Keratinocyte (primary cell): ENCODE measurements at places on chromosomes 4 and X. TPM values are rescaled to one million over a fixed set of nuclear protein-coding genes. Genes with fewer than 3 reads are reported as not detected.

The S100P gene
- 0.68 to 2.3 TPM (median 1.7 TPM) in 3 replicates for polyA plus RNA-seq

- H3K27me3 ChIP-seq, result no peaks in the 10 kb centered on the region
- H3K36me3 ChIP-seq, result no peaks in the 10 kb centered on the region
- DNase-seq, result no peak
Observed at GRCh38 chrX:41728125-41728524, 4.1 kb downstream of the GPR82 start.

DNA sequence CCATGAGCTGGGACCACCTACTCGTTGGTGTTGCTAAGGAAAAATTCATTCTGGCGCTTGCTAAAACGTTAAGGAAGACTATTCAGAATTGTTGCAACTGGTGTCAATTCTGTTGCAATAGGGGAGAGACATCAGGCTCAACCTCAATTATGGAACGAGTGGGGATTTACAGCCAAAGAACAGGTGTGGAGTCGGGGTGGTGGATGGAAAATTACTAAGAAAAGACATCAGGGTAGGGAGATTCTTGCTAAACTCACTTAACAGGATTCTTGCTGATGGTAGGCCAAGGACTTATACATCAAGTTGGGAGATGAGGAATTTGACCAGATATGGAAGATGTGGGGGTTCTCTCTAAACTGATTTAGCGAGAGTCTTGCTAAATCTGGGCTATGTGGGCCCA lies 139.7 kb downstream of the TENM3 start:
- H3K4me3 ChIP-seq, result no peak overlapping the region
- DNase-seq, result no peak
- no peaks in the 10 kb centered on the region for H3K27me3 ChIP-seq
- H3K36me3 ChIP-seq, result no peaks in the 10 kb centered on the region

- no peaks in the 10 kb centered on the region for H3K27me3 ChIP-seq
- no peak overlapping the region for H3K4me3 ChIP-seq
- no peaks in the 10 kb centered on the region for H3K36me3 ChIP-seq
- DNase-seq, result no peak
- H3K4me1 ChIP-seq, result no peaks in the 10 kb centered on the region
- no peak overlapping the region for H3K27ac ChIP-seq
Observed at GRCh38 chr4:41594432-41594831, 56.5 kb downstream of the LIMCH1 start.

The CCNB3 gene
- 0.72 to 0.98 TPM (median 0.74 TPM) in 3 replicates for polyA plus RNA-seq

The VCX gene
- polyA plus RNA-seq, result not detected in 3 replicates

The GAGE12J gene
- polyA plus RNA-seq, result not detected in 3 replicates

DNA sequence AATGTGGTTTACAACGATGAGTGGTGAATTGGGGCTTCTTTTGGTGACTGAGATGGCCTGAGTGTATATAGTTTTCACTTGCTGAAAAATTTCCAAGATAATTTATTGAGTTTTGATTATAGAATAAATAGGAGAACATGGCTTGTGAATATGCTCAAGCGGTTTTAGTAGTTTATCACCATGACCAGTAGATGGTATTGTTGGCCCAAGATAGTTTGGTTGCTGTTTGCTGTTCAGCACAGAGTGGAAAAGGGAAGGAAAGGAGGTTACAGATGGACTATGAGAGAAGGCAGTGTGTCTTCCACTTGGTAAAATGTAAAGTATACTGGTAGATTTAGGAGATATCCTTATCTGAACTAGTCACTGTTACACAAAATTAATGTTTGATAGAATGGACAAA lies 55.8 kb upstream of the POU4F2 start:
- no peaks in the 10 kb centered on the region for H3K27me3 ChIP-seq
- no peaks in the 10 kb centered on the region for H3K36me3 ChIP-seq
- DNase-seq, result no peak
- no peaks in the 10 kb centered on the region for H3K4me1 ChIP-seq
- H3K4me3 ChIP-seq, result no peak overlapping the region

- peaks cover 10% of the 10 kb centered on the region for H3K4me1 ChIP-seq
- H3K27me3 ChIP-seq, result no peaks in the 10 kb centered on the region
- no peak overlapping the region for H3K4me3 ChIP-seq
Observed at GRCh38 chrX:49164589-49165360, 2.2 kb downstream of the MAGIX start.

DNA sequence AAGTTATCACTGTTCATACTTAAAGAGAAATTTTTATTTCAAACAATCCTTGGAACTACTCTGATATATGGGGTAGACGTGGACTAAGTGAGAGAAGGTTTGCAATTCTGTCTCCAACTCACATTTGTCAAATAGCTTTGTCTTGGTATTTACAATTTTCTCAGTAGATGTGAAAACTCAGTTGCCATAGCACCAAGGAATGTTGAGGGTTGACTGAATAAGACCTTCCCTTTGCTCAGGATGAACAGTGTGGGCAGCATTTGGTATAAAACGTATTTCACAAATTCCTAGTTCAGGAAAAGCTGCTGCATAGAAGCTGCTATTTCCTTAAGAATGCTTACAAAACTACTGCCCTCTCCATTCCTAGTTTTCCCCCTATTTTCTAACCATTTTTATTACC lies 399.5 kb downstream of the NKX6-1 start:
- no peak overlapping the region for H3K27ac ChIP-seq
- no peak for DNase-seq
- no peaks in the 10 kb centered on the region for H3K27me3 ChIP-seq
- no peak overlapping the region for H3K4me3 ChIP-seq

DNA sequence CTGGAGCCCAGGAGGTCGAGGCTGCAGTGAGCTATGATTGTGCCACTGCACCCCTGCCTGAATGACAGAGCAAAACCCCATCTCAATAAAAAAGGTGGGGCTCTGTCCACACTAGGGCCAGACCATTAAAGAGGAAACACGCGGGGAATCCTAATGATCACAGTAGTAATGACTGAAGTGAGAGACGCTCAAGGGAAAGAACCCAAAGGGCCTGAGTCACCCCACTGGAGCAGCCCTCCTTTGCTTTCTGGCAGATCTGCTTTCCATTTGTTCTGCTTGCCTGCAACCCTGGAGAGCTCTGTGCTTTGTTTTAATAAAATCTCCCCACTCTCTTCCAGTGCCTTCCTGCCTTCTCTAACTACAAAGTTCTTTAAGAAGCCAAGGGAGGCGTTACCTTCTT lies 5.0 kb downstream of the TFDP3 start:
- H3K27me3 ChIP-seq, result no peaks in the 10 kb centered on the region
- H3K36me3 ChIP-seq, result no peaks in the 10 kb centered on the region
- DNase-seq, result no peak
- no peak overlapping the region for H3K27ac ChIP-seq
- H3K4me1 ChIP-seq, result no peaks in the 10 kb centered on the region

- no peaks in the 10 kb centered on the region for H3K36me3 ChIP-seq
- no peaks in the 10 kb centered on the region for H3K27me3 ChIP-seq
- peaks cover 11% of the 10 kb centered on the region for H3K4me1 ChIP-seq
- DNase-seq, result no peak
- H3K4me3 ChIP-seq, result no peak overlapping the region
Observed at GRCh38 chr4:139986689-139987501, 167.1 kb downstream of the MAML3 start.

DNA sequence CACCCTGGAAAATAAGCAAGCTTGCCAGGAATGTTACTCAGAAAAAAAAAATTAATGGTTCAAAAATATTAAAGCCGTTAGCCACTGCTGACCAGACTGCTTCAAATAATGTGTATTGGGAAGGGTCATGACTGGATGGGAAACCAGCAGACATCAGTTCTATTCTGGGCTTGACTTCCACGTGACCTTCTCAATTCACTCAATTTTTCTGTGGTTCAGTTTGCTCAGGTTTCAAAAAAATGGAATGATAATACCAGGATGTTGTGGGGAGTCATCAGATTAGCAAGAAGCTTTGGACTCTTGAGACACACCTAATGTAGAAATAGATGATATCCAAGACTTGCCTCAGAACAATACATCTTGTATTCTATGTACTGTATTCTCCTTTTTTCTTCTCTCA lies 541.9 kb upstream of the BOD1L1 start:
- H3K4me1 ChIP-seq, result peaks cover 24% of the 10 kb centered on the region
- no peak overlapping the region for H3K4me3 ChIP-seq
- H3K27ac ChIP-seq, result peak overlapping the region; percentile 7
- DNase-seq, result no peak
- no peaks in the 10 kb centered on the region for H3K27me3 ChIP-seq

GRCh38 chr4:157992038-157992705 lies 180.7 kb downstream of the GASK1B start:
- H3K36me3 ChIP-seq, result no peaks in the 10 kb centered on the region
- DNase-seq, result no peak
- H3K27ac ChIP-seq, result no peak overlapping the region

DNA sequence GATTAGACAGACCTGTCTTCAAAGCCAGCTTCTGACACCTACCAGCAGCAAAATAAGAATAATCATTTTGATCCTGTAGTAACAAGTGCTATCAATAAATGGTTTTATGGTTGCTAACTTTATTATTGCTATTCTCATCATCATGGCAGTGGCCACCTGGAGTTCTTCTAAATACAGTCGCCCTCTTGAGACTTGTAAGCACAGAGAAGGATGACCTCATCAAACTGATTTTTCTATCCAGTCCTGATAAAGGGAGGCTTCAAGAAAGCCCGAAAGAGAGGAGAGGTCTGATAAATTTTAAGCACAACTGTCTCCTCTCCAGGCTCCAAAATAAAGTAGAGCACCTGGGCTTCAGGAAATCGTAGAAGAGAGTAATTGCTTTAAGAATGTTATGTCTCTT lies 286.4 kb downstream of the USP46 start:
- H3K27ac ChIP-seq, result no peak overlapping the region
- DNase-seq, result no peak
- H3K36me3 ChIP-seq, result no peaks in the 10 kb centered on the region
- no peak overlapping the region for H3K4me3 ChIP-seq

DNA sequence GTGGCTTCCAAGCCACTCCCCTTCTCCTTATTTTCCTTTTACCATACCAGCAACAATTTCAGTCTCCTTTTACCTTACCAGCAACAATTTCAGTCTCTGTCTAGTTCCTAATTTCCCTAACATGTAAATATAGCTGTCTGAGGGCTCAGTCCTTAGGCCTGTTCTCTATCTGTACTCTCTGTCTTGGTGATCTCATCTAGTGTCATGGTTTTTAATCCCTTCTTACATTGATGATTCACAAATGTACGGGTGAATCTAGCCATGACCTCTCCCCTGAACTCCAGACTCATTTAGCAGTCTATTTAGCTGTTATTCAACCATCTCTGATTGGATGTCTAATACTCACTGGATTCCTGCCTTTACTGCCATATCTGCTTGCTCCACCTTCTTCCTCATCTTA lies 7.2 kb downstream of the IL15 start:
- no peaks in the 10 kb centered on the region for H3K27me3 ChIP-seq
- peak overlapping the region; percentile 21 for H3K27ac ChIP-seq
- H3K4me3 ChIP-seq, result no peak overlapping the region
- H3K36me3 ChIP-seq, result no peaks in the 10 kb centered on the region
- DNase-seq, result peak; percentile 40

DNA sequence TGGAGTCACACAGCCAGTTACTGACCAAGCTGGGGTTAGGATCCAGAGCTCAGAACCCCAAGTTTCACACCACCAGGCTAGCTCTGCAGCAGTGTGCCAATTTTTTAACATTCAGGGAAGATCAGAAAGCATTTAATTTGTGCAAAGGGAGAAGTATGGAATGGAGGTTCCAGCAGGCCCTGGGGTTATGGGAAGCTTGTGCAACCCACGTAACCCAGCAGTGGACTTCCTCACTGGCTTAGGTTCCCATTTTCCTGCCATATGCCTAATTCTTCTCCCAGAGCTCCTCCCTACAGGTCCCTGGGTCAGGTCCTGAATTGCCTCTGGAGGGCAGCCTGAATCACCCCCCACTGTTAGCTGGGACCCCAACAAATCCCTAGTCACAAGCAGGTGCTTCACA lies 14.0 kb downstream of the APLN start:
- peaks cover 2% of the 10 kb centered on the region for H3K27me3 ChIP-seq
- no peaks in the 10 kb centered on the region for H3K36me3 ChIP-seq
- no peak overlapping the region for H3K27ac ChIP-seq
- peaks cover 3% of the 10 kb centered on the region for H3K4me1 ChIP-seq

The ARHGEF38 gene
- 0.01 to 0.09 TPM in 2 of 3 replicates, not detected in the other for polyA plus RNA-seq

The PTTG2 gene
- not detected in 3 replicates for polyA plus RNA-seq

The NUP62CL gene
- 1.2 to 2.6 TPM (median 1.6 TPM) in 3 replicates for polyA plus RNA-seq

DNA sequence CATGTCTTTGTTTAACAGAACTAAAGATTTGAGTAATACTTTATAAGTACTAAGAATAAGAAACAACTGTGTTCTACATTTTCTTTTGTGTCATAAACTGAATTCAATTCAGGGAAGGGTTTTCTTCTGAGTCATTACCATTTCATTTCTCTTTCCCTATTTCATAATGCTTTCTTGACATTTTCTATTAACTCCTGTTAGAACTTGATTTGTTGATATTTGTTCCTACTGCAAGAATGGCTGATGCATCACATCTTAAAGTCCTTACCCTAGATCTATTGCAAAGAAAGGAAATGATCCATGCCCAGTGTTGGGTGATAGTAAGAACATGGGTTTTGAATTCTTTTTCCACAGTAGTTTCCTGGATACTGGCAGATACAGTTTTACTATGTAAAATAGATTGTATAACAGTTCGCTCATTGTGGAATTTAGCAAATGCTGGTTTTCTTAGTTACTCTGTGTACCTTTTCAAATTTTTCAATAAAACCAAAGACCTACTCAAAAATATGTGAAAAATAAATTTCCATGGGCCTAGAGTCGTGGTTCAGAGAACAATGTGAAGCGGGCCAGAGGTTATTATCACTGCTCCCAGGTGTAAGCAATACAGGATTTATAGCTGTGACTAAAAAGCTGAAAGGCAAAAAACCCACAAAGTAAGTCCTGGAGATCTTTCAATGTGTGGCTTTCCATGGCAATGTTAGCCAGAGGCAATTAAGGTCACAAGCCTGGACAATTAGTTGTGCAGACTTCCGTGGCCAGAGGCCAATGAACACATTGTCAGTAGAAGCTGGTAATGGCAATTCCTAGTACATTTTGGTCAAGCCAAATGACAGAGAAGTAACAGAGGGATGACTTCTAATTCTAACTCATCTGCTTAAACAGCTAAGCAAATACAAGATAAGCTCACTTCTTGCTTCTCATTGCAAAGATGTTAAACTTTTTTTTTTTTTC lies 127.3 kb upstream of the FAT4 start:
- H3K4me3 ChIP-seq, result no peak overlapping the region
- no peaks in the 10 kb centered on the region for H3K36me3 ChIP-seq
- DNase-seq, result peak; percentile 58
- no peaks in the 10 kb centered on the region for H3K27me3 ChIP-seq

The MTM1 gene
- 7.3 to 13.9 TPM (median 9.6 TPM) in 3 replicates for polyA plus RNA-seq

GRCh38 chr4:44675366-44675765 lies 2.9 kb upstream of the GUF1 start:
- H3K4me1 ChIP-seq, result peaks cover 4% of the 10 kb centered on the region
- H3K4me3 ChIP-seq, result no peak overlapping the region
- DNase-seq, result no peak
- no peaks in the 10 kb centered on the region for H3K36me3 ChIP-seq
- no peaks in the 10 kb centered on the region for H3K27me3 ChIP-seq
- no peak overlapping the region for H3K27ac ChIP-seq

The SERTM2 gene
- not detected in 3 replicates for polyA plus RNA-seq

The CYLC1 gene
- polyA plus RNA-seq, result not detected in 3 replicates

DNA sequence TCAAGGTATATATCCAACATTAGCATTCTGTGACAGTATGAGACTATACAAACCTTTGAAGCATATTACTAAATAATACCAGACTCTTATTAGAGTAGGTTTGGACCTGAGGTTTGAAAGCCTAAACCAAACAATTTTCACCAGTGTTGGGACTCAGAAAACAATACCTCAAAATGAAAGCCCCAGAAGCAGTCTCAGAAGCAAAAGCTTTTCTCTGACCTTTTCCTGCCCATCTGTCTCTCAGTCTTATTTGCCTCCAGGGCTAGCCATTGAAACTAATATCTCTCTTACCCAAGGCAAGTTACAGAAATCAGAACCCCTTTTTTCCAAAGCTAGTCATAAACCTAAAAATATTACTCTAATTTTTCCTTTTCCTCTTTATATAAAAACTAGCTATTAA lies 163.3 kb downstream of the PTCHD1 start:
- no peak overlapping the region for H3K27ac ChIP-seq
- H3K36me3 ChIP-seq, result no peaks in the 10 kb centered on the region
- no peak for DNase-seq
- no peak overlapping the region for H3K4me3 ChIP-seq
- H3K4me1 ChIP-seq, result no peaks in the 10 kb centered on the region
- H3K27me3 ChIP-seq, result no peaks in the 10 kb centered on the region
